Stimulated activated CD4-positive, alpha-beta T cell treated with anti-CD3 and anti-CD28 coated beads, Interleukin-15, amount 100 ng/mL, for 48 hours (primary cell): ENCODE measurements at places on chromosomes 16 and 17.

DNA sequence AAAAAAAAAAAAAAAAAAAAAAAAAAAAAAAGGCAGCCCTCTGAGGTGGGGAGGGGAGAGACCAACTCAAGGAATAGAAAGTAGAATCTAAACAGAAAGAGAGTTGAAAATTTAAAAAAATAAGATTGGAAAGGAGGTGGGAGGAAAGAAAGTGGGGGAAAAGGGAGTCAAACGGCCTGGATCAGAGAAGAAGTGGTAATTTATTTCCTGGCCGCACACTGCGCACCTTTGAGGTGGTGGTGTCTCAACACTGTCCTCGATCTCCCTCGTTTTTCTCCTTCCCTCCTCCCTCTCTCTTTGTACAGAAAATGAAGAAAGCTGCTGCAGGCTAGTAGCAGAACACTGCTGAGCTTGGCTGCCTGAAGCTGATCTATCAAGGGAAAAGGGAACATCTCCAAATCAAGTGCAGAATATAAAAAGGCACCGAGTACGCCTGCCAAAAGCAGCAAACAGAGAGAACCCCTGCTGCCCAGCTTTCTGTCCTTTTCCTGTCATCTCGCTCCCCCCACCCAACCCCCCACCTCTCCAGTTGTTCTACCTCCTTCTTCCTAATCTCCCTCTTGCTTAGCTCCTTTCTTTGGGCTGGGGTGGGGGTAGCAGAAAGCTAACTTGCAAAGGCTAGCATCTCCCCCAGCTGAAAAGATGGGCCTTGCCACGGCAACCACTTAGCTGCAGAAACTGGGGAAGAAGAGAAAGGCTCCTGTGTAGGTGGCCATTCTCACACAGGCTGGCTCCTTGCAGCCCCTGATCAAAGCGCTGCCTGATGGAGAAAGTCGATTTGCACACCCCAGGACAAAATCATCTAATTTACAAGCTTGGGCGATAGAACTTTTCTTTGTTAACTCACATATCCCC is 22.5 kb downstream of the AXIN2 start:
- no peak for DNase-seq

DNA sequence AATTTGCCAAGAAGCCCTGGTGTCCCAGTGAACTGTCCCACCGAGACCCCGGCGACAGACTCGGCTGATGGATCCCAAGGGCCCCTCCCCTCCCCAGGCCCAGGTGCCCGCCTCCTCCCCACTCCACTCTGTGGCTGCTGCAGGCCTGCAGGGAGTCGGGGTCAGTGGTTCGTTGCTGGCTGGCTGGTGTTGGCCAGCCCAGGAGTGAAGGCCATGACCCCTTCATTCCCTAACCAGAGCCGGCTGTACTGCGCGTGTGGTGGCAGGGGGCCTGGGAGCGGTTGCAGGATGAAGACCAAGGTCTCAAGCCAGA is 9.2 kb upstream of the TBX2 start:
- no peak for DNase-seq

GRCh38 chr16:5895976-5896375 is 798.4 kb upstream of the EEF2KMT start:
- DNase-seq: no peak

- no peak for DNase-seq
Measured at GRCh38 chr17:3750926-3751325, 27.2 kb downstream of the HASPIN start.

GRCh38 chr16:1712791-1713261 is 6.8 kb downstream of the MAPK8IP3 start:
- no peak for DNase-seq

- DNase-seq: no peak
Measured at GRCh38 chr17:17966399-17966798, 5.8 kb downstream of the TOM1L2 start.

GRCh38 chr17:50217591-50217990 is 16.2 kb upstream of the COL1A1 start:
- no peak for DNase-seq

GRCh38 chr17:7889166-7889955 is 772 bp downstream of the CHD3 start:
- DNase-seq: no peak

DNA sequence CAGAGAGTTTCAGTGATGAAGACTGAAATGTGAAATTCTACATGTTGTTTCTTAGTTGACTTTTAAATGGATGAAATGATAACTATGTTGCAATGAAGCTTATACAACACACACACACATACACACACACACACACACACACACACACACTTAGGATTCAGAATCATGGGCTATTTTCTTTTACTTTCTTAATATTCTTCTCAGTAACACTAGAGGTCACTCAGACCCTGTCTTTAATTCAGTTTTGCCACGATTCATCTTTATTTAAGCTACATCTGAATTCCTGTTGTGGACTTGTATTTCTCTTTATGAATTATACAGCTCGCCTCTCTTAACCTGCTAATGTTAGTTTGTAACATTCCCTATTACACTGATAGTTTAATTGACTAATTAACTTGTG is 109.6 kb upstream of the GOT2 start:
- no peak for DNase-seq
